Right atrium auricular region (tissue), 2 donors: ENCODE measurements at places on chromosomes 7 and 10. TPM values are rescaled to one million over a fixed set of nuclear protein-coding genes. Genes with fewer than 3 reads are reported as not detected.

- DNase-seq, result no peak
- H3K27me3 ChIP-seq, result no peaks in the 10 kb centered on the region
- H3K36me3 ChIP-seq, result no peaks in the 10 kb centered on the region
- H3K27ac ChIP-seq, result no peak overlapping the region
- H3K4me3 ChIP-seq, result no peak overlapping the region
- H3K4me1 ChIP-seq, result no peaks in the 10 kb centered on the region
Measured at GRCh38 chr10:71203716-71204115, 8.7 kb upstream of the UNC5B start.

- H3K27me3 ChIP-seq, result no peaks in the 10 kb centered on the region
- no peak overlapping the region for H3K4me3 ChIP-seq
- H3K27ac ChIP-seq, result no peak overlapping the region
- no peaks in the 10 kb centered on the region for H3K36me3 ChIP-seq
- no peak for DNase-seq
- H3K4me1 ChIP-seq, result peaks cover 4% of the 10 kb centered on the region
Measured at GRCh38 chr10:11715815-11716494, 26.2 kb upstream of the ECHDC3 start.

- no peak overlapping the region for H3K4me3 ChIP-seq
- DNase-seq, result no peak
- H3K27ac ChIP-seq, result no peak overlapping the region
- no peaks in the 10 kb centered on the region for H3K36me3 ChIP-seq
- no peaks in the 10 kb centered on the region for H3K4me1 ChIP-seq
Measured at GRCh38 chr10:73900064-73900463, 10.9 kb upstream of the PLAU start.

GRCh38 chr7:89554209-89554608 lies 600.1 kb upstream of the STEAP1 start:
- H3K27me3 ChIP-seq, result no peaks in the 10 kb centered on the region
- no peaks in the 10 kb centered on the region for H3K36me3 ChIP-seq
- no peak overlapping the region for H3K4me3 ChIP-seq
- DNase-seq, result no peak
- no peak overlapping the region for H3K27ac ChIP-seq
- no peaks in the 10 kb centered on the region for H3K4me1 ChIP-seq

DNA sequence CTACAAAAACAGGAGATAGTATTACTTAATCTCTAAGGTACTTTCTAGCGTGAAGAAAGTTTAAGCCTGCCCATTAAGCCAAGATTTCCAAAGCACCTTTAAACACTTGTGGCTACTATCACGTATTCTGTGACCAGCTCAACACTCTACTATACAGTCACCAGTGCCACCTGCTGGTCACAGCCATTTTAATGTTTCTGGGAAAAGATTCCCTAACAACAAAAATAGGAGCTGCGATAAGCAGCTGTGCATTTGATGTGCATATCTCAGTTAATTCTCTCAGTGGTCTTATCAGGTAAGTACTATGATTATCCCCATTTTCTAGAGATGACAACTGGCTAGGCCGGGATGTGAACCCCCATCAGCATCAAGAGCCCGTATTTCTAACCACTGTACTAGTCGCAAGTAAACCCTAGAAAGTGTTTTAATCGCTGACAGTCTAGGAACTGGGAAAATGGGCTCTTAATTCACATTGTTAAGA lies 860 bp downstream of the SEC31B start:
- peak overlapping the region; percentile 58 for H3K4me3 ChIP-seq
- peaks cover 17% of the 10 kb centered on the region for H3K4me1 ChIP-seq
- peaks cover 10% of the 10 kb centered on the region for H3K36me3 ChIP-seq
- peak overlapping the region; percentile 73 for H3K27ac ChIP-seq
- peak; percentile 71 for DNase-seq
- H3K27me3 ChIP-seq, result no peaks in the 10 kb centered on the region

Gene PCLO
- 6.3 TPM for total RNA-seq

Gene PDE6C
- not detected for total RNA-seq

Gene ABCA13
- total RNA-seq, result not detected

Gene TYW1B
- total RNA-seq, result 3.5 TPM

Gene CYP3A7
- total RNA-seq, result 2.0 TPM
